ENCODE measurements at places on chromosomes 13 and 19.
A peak's percentile ranks its signal among the peaks of the same experiment; 100 is the strongest.

DNA sequence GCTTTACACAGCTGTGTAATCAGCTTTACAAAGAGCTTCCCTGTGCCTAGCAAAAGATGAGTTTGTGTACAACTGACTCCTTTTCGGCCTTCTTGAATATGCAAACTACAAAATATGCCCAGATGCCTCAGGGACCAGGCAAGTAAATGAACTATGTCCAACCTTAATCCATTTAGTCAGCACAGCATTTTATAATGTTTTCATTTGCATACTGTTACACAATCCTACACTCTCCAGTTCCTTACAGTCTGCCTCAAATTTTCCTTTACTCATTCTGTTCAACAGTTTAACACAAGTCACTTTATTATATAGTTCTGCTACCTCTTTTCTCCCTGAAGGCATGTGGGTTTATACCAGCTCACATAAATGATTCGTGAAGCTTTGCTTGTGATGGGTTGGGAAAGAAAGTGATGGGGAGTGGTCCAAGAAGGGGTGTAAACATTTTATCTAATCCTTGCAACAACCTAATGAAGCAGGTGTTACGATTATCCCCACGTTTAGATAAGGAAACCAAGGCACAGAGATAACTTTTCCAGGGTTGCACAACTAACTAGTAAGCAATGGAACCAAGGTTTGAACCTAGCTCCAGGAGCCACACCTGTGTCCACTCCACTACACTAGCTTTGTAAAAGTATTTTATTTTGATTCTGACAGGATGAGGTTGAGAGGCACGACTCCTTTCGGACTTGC lies 3.3 kb upstream of the USP12 start:
- no peak for DNase-seq

- DNase-seq = no peak
These were observed 23.6 kb downstream of the TUBA3C start for GRCh38 chr13:19158006-19158405.

GRCh38 chr13:20399961-20400360 lies 125.7 kb downstream of the CRYL1 start:
- DNase-seq = no peak

- no peak for DNase-seq
These were observed 50.6 kb upstream of the GAS6 start for GRCh38 chr13:113914333-113915011.

GRCh38 chr13:68185444-68186141 lies 955.5 kb upstream of the PCDH9 start:
- DNase-seq = no peak

DNA sequence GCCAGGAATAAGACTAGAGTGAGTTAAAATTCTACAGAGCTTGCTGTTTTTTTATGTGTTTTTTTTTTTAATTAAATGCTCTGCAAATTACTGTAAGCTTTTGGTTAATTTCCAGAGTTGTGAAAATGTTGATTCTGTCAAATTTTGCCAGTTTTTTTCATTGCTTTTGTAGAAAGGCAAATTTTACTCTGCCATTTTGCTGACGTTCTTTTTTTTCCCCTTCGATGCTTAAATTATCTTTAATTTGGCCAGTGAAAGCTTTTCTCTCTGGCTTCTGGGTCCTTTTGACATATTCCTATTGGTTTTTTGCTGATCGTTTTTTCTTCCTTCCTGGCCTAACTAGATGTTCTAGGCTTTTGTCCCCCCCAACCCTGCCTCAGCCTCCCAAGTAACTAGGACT lies 23.8 kb upstream of the EVI5L start:
- no peak for DNase-seq

- no peak for DNase-seq
These were observed 63.1 kb upstream of the RANBP3 start for GRCh38 chr19:6041071-6041470.

- DNase-seq = peak; percentile 91
These were observed 7.7 kb downstream of the PNMA8B start for GRCh38 chr19:46487802-46488445.

- no peak for DNase-seq
These were observed 530.9 kb downstream of the MYO16 start for GRCh38 chr13:109160357-109160756.

GRCh38 chr19:7924651-7925170 lies 1.2 kb downstream of the CTXN1 start:
- no peak for DNase-seq

- DNase-seq = no peak
These were observed 28.3 kb downstream of the CYP2B6 start for GRCh38 chr19:41019346-41019745.

GRCh38 chr19:49807904-49808675 lies 5.0 kb downstream of the FUZ start:
- DNase-seq = no peak

DNA sequence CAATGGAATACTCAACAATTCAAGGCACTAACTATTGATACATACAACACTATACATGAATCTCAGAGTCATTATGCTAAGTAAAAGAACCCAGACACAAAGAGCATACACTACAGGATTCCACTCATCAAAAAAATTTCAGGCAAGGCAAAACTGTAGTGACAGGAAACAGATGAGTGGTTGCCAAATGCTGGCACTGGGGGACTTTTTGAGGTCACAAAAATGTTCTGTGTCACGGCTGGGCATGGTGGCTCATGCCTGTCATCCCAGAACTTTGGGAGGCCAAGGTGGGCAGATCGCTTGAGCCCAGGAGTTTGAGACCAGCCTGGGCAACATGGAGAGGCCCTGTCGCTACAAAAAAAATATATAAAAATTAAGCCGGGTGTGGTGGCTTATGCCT lies 129.4 kb downstream of the KL start:
- DNase-seq = no peak

DNA sequence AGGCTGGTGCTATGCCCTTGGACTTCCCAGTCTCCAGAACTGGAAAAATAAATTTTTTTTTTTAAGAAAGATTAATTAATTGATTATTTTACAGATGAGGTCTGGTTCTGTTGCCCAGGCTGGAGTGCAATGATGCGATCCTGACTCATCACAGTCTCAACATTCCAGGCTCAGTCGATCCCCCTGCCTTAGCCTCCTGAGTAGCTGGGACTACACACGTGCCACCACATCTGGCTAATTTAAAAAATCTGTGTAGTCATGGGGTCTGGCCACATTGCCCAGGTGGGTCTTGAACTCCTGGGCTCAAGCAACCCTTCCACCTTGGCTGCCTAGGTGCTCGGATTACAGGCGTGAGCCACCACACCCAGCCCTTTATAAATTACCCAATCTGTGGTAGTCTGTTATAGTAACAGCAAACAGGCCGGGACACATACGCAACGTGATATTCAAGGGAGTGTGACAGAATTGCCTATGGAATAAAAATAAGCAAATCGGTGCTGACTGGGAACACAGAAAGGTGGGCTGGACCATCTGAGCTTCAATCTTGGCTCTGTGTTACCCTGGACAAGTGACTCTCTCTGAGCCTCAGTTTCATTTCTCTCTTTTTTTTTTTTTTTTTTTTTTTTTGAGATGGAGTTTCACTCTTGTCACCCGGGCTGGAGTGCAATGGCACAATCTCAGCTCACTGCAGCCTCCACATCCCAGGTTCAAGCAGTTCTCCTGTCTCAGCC lies 42.8 kb downstream of the PIN1 start:
- no peak for DNase-seq

GRCh38 chr19:58575183-58576041 lies 2.3 kb upstream of the MZF1 start:
- peak; percentile 92 for DNase-seq

- peak; percentile 44 for DNase-seq
These were observed 105.4 kb upstream of the MBNL2 start for GRCh38 chr13:97116754-97117153.

GRCh38 chr13:112806739-112807652 lies 117.2 kb downstream of the ATP11A start:
- DNase-seq = no peak

DNA sequence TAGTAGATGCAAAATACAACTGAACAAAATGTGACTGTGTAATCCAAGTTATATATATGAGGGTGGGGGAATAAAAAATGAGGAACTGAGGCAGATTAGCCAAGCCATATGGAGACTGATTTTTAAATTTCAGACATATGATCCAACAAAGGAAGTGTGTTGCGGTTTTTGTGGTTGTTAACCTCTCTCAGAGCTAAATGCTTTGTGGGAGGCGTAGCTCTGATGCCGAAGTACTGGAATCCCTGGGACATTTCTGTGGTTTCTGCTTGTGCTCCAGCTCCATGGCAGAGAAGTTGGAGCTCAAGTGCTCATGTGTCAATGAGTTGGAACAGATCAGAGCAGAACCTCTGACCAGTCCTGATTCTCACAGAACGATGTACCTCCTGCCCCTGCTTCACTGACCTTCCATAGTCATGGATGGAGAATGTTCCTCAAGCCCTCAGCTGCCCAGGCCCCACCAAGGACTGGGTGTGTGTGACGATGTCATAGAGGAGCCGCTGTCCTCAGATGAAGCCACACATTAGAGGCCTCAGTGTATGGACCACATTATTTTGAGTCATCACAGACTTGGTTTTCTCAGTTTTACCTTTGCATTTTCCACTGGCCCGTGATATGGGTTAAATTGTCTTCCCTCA lies 107.6 kb downstream of the SOX1 start:
- DNase-seq = no peak

GRCh38 chr13:33575378-33575777 lies 242.6 kb upstream of the RFC3 start:
- DNase-seq = no peak

DNA sequence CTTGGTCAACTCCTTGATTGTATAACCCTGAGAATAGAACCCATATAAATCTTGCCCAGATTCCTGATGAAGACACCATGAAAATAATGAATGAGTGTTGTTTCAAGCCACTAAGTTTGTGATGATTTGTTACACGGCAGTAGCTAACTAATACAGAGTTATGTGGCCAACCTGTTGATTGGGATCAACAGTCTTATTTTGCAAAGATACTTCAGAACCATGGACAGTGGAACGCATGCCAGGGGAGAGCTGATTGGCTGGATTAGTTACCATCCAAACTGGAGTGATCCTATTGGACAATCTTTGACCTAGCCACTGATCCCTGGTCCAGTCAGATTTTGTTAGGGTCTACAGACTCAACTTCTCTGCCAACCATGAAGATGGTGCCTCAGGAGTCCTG lies 26.6 kb downstream of the CD70 start:
- peak; percentile 40 for DNase-seq

GRCh38 chr13:43295321-43295720 lies 271.9 kb downstream of the DNAJC15 start:
- DNase-seq = no peak

DNA sequence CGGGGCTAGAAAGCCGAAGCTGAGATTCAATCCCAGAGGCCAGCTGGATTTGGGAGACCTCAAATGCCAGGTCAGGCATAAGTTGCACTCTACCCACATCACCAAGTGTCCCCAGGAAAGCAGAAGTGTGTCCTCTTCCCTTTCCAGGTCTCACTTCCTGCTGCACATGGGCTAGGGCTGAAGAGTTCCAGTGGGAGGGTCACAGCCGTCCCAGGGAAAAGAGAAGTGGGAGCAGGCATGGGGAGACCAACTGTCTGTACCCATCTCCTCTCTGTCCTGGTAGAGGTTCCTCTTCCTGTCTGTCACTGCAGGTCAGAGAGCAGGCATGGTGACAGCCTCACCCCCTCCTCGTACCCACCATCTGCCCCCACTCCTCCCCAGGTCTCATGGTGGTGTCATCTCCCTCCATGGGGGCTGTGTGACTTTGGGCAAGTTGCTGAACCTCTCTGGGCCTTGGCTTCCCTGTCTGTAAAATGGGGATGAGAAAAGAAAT lies 14.8 kb downstream of the AXL start:
- no peak for DNase-seq

GRCh38 chr19:1312767-1313694 lies 27.4 kb downstream of the EFNA2 start:
- peak; percentile 79 for DNase-seq

- DNase-seq = no peak
These were observed 149.5 kb downstream of the PTPRS start for GRCh38 chr19:5191091-5191490.

DNA sequence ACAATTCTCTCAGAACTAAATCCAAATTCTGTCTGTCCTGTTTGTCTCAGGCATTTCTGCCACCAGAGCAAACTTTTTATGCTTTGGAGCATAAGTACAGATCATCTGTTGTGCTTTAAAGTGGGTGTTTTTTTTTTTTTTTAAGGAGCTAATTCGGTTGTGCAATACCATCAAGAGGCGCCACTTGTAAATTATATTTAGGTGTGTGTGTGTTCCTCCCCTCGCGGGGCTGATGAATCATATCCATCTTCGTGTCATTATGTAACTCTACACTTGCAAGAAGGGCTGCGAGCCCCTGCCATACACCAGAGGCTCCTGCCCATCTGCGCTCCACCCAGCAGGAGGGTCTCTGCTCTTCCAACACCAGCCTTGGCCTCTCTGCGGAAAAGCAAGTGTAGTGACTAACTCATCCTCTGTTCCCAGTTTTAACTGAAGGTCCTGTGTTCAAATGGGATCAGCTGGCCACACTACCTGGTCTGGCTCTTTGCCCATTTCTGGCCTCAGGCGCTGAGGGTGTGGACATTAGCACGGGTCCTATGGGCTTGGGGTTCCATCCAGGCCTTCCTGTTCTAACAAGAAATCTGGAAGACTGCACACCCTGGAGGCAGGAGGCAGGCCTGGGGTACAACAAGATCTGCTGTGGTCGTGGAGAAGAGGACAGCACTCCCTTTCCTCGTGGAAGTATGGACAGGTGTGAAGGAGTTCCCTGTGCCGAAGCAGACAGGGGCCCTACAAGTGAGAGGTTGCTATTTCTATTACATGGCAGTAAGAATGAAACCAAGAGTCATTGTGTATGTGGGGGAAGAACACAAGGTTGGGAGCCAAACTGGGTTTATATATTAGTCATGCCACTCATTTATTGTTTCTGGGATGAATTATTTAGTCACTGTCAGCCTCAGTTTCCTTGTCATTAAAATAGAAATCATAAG lies 96.1 kb upstream of the MBNL2 start:
- peak; percentile 60 for DNase-seq

- DNase-seq = peak; percentile 62
These were observed 237.4 kb downstream of the RGCC start for GRCh38 chr13:41694545-41695301.

DNA sequence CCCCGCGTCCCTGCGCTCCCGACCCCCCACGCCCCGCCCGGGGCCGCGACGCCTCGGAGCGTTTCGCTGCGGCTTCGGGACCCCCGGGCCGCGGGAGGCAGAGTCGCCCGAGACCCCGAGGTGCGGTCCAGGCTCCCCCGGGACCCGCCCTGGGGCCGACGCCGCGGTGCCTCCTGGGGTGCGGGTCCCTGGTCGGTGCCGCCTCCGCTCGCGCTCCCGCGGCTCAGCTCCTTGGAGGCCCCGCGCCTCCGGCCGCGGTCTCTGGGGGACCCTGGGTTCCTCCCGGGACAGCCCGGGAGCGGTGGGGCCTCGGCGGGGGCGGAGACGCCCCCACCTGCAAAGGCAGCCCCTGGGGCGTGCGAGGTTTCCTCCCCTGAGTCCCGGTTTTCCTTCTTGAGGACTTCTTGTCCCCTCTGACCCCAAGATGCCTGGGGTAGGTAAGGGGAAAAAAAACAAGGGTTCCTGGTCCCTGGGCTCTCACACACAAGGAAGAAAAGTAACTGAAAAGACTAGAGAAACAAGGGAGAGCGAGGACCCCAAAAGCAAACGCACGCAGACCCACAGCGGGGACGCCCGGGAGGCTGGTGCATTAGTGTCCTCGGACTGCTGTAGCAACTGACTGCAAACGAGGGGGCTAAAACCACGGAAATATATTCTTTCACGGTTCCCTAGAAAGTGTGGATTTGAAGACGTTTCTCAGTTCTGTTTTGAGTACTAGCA lies 740 bp downstream of the ZNF555 start:
- peak; percentile 51 for DNase-seq

Data from GM03348 (cell line).